ENCODE measurements at places on chromosomes 11 and 22.
A peak's percentile ranks its signal among the peaks of the same experiment; 100 is the strongest.

- no peak for DNase-seq
Observed at GRCh38 chr11:72173291-72173690, 18.6 kb upstream of the FOLR1 start.

DNA sequence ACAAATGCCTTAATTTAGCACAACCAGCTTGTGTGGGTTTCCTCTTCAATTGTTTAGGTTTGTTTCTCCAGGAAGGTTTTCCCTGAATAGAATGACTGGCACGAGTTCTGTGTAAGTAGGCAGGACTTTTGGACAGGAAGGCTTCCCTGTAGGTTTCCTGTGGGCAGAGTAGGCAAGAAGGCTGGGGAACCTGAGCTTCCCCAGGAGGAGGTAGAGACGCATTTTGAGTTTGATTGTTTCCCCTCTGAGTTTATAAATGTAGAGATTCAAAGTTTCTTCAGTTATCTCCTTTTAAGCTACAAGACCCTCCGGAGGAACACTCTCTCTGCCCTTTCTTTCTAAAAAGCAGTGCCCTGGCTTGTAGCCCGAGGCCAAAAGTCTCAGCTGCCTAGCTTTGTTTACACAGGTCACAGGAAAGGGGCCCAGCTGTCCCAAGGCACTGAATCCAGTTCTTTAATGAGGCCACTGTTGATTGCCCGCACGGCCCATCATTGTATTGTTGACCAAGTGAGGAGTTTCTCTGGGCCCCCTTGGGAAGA lies 66.6 kb upstream of the RDX start:
- peak; percentile 26 for DNase-seq

- no peak for DNase-seq
Observed at GRCh38 chr11:23851216-23851615, 645.6 kb upstream of the LUZP2 start.

DNA sequence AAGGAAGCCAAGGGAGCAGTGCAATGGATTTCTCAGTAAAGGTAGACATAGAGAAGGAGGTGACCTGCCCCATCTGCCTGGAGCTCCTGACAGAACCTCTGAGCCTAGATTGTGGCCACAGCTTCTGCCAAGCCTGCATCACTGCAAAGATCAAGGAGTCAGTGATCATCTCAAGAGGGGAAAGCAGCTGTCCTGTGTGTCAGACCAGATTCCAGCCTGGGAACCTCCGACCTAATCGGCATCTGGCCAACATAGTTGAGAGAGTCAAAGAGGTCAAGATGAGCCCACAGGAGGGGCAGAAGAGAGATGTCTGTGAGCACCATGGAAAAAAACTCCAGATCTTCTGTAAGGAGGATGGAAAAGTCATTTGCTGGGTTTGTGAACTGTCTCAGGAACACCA lies 6.6 kb downstream of the TRIM22 start:
- DNase-seq, result no peak

GRCh38 chr11:87432022-87432421 lies 394.3 kb downstream of the TMEM135 start:
- no peak for DNase-seq

DNA sequence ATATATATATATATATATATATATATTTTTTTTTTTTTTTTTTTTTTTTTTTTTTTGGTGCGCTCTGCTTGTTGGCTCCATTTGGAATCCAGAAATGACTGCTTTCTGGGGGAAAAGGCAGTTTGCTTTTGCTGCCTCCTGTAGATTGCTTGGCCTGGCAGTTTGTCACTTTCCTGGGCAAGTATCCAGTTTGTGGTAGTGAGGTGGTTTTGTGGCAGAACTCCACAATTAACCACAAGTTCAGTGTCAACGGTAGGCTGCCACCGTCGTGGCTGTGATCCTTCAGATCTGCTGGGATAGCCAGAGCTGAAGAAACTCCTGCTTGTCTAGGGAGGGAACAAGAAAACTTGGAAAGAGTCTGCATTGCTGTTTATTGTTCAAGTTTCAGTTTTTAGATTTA lies 5.0 kb upstream of the PDE3B start:
- DNase-seq, result no peak

GRCh38 chr22:43567691-43568324 lies 156.0 kb downstream of the MPPED1 start:
- DNase-seq, result no peak

DNA sequence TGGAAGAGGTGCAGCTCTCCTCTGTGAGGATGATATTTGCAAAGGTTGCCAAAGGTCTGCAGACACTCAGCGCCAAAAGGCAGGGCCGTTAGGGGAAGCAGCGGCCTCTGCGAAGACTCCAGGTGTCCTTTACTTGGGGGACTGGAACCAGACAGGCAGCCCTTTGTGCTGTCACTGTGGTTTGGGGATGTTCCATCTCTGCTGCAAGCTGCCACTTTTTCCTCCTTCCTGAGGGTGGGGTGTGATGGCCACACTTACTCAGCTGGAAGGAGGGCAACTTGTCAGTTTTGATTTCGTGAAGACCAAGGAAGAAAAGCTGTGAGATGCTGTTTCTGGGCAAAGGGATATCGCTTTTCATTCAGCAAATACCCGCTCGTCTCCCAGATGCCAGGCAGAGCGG lies 96.5 kb upstream of the PRR5 start:
- no peak for DNase-seq

Data from NCI-H510A treated with DMSO at 0.1 percent for 48 hours (cell line).